ENCODE measurements at places on chromosomes 4 and X. TPM values are rescaled to one million over a fixed set of nuclear protein-coding genes. Genes with fewer than 3 reads are reported as not detected.

- no peak overlapping the region for H3K4me3 ChIP-seq
- H3K4me1 ChIP-seq, result no peaks in the 10 kb centered on the region
- H3K36me3 ChIP-seq, result peaks cover 15% of the 10 kb centered on the region
- no peak overlapping the region for H3K27ac ChIP-seq
Measured at GRCh38 chrX:34875204-34875603, 67.4 kb upstream of the FAM47B start.

- H3K36me3 ChIP-seq, result no peaks in the 10 kb centered on the region
- H3K4me1 ChIP-seq, result 0 out of 2 replicates have a peak, but pooled peaks cover 2% of the 10 kb centered on the region
- no peak overlapping the region for H3K27ac ChIP-seq
- no peak overlapping the region for H3K4me3 ChIP-seq
- H3K27me3 ChIP-seq, result no peaks in the 10 kb centered on the region
Measured at GRCh38 chr4:140331245-140331644, 42.2 kb upstream of the SCOC start.

TNMD gene
- total RNA-seq, result 2.8 TPM

MAGED4B gene
- 88.7 TPM for total RNA-seq
